Fibroblast of the aortic adventitia (primary cell): ENCODE measurements at places on chromosomes 3 and 15.

GRCh38 chr3:124815781-124816180, 71.4 kb downstream of the ITGB5 start:
- DNase-seq, result no peak

- DNase-seq, result peak; percentile 55
Observed at GRCh38 chr3:66441129-66441528, 59.7 kb downstream of the LRIG1 start.

- no peak for DNase-seq
Observed at GRCh38 chr3:172704001-172704400, 6.9 kb downstream of the NCEH1 start.

- DNase-seq, result no peak
Observed at GRCh38 chr15:67821784-67822440, 3.4 kb upstream of the SKOR1 start.

DNA sequence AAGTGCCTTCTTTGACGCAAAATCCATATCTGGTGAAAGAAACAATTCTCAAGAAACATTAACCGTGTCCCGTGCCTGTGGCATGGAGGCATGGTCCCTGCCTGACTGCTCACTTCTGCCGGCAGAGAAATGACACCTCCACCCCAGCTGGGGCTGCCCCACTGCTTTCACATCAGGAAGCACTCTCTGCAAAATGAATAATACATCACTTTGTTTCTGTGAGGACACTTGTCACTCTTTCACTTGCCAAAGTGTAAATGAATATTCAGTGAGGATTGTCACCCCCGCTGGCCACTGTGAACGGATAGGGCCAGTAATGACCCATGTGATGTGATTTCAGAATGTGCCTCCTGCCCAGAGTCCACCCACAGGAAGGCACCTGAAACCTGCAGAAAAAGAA, 31.1 kb upstream of the SLC24A5 start:
- no peak for DNase-seq

- no peak for DNase-seq
Observed at GRCh38 chr15:63870043-63870394, 36.3 kb upstream of the HERC1 start.

GRCh38 chr3:146638718-146639117, 33.6 kb upstream of the PLSCR5 start:
- DNase-seq, result peak; percentile 14

GRCh38 chr3:104521606-104522336, 844.9 kb upstream of the ALCAM start:
- no peak for DNase-seq

GRCh38 chr15:62788224-62788623, 254.3 kb upstream of the TPM1 start:
- DNase-seq, result no peak

DNA sequence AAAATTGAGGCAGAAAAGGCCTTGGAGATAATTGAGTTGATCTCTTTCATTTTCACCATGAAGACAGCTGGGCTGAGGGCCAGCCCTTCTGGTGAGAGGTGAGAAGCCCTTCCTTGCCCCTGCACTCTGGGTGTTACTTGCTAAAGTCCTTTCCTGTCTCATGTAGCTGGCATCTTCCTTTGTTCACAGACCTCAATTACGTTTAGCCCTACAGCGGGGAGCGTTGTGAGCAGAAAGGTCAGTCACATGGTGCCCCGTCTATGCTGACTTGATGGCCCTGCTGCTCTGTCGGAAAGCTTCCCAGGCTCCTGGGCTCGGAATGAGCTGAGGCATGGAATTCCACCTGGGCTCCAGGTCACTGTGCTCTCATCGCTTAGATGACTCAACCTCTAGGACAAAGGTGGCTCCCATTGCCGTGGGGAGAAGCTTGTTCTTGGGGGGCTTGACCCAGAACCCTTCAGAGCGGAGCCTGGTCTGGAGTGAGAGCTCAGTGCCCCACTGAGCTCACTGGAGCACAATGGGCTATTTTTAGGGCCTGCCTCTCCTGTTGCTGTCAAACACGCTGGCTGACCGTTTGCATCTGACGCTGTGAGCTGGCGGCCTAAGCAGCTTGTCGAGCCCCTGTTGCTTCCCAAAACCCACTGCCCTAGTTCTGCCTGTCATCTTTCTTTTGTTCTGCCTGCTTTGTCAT, 47.0 kb downstream of the RPLP1 start:
- DNase-seq, result no peak

DNA sequence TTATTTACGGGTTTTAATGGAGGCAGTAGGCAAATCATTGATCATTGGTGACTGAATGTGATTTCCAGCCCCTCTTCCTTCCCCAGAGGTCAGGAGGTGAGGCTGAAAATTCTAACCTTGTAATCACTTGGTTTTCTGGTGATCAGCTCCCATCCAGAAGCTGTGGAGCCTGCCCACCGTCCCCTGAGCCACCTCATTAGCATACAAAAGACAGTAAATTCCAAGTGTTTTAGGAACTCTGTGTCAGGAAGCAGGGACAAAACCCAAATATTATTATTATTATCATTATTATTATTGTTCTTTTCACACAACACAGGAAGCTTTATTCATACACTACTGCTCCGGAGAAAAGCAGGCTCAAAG, 18.2 kb downstream of the FOXB1 start:
- no peak for DNase-seq

DNA sequence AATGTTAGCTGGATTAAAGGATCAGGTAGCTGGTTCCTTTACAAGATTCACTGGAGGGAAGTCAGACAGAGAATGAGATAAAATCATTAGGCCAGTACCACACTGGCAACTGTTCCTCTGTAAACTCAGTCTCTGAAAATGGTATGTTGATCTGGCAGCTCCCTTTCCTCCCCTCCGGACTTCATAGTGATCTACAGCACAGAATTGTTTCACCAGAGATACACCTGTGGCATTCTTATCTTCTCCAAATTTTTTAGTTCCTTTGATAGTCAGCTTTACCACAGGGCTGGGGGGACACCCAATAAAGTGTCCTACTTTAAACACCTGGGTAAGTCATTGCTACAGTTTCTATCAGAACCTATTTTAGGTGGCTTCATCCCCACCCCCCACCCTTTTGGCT, 304.3 kb upstream of the KCNH8 start:
- DNase-seq, result no peak

DNA sequence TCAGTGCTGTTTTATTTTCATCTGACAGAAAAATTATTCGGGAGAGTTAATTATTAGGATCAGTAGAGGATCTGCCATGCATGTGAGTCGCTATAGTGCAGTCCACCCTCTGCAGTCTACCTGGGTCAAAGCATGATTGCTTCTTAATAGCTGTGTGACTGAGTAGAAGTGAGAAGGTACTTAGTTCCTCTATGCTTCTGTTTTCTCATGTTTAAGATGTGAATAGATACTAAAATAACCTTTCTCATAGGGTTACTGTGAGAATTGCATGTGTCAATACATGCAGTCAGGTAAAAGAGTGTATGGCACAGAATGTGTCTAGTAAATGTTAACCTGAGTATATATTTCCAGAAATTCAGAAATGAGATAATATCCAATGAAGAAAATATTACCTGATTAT, 435.7 kb downstream of the NAALADL2 start:
- no peak for DNase-seq

DNA sequence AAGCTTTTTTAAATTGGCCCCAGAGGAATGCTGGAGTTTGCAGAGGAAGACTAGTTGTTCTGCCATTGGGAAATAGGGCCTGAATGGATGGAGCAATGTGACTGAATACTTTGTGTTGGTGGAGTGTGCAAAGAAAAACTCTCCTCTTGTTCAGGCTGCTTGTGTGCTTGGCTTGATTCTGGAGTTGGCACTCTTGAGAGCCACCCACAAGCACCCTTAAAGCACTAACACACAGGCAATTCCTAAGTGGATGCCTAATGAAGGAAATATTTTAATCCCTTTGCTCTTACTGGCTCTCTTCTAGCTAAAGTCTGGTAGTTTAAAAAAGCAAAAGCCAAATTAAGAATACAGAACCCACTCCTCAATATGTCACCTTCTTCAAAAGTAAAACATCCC, 304.4 kb upstream of the C2CD4B start:
- peak; percentile 77 for DNase-seq

GRCh38 chr3:46097691-46098241, 70.5 kb upstream of the XCR1 start:
- peak; percentile 82 for DNase-seq

- DNase-seq, result no peak
Observed at GRCh38 chr3:13561967-13562366, 13.0 kb downstream of the FBLN2 start.

DNA sequence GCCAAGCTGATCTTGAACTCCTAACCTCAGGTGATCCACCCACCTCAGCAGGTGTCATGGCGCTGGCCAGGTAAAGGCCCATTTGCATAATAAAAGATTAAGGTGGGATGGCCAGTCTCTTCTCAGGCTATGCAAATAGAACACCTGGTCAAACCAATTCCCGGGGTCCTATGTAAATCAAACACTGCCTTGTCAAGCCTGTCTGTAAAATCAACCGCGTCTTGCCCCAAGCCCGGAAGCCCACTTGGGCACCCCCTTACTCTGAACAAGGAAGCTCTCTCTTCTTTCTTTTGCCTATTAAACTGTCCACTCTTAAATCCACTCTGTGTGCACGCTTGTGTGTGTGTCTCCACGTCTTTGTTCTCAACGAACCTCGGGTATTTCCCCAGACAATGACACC, 13.0 kb upstream of the POC1A start:
- DNase-seq, result no peak

DNA sequence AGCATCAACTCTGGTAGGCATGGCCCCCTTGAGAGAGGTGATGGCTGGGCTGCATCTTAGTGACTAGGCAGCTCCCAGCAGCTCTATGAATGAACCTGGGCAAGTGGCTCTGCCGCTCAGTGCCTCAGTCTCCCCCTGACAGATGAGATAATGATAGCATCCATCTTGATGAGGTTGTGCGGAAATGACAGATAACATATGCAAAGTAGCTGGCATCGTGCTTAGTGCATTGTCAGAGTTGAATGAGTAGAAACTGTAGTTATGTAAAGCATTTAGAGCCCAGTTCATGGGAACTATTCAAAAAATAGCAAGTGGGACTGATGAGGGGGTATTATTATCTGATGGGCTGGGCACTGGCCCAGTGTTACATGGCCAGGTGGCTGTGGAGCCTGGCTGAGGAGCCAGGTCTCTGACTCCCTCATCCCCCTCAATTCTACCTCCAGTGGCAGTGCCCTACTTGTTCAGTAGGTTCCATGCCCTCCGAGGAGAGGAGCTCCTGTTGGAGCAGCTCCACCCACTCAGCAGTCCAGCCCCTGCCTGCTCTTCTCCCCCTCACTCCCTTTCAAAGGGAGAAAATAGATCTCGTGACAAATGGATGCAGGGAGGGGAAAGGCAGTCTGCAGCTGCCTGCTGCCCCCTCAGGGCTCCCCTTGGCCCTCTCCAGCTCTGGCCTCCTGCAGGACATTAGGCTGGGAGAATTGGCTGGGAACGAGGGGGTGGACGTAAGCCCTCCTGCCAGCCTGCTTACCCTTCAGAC, 6.6 kb downstream of the PRKCD start:
- DNase-seq, result peak; percentile 4

- DNase-seq, result no peak
Observed at GRCh38 chr15:29126208-29126536, 143.4 kb downstream of the NSMCE3 start.

- DNase-seq, result peak; percentile 28
Observed at GRCh38 chr15:90000186-90001001, 730 bp upstream of the ZNF710 start.

DNA sequence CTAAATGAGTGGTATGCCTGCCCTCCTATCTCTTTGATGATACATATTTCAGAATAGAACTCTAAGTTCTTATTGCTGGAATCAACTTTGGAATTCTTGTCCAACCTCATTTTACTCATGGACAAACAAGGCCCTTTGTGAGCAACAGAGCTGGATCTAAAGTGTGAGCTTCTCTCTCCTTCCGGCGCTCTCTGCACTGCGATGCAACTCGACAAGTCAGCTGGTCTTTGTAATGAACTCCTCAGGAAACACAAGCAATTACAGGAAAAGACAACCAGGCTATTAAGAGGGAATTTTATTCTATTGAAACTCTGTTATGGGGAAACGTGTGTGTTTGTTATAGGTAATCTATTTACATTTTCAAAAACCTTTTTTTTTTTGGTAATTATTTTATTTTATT, 20.3 kb upstream of the NRROS start:
- DNase-seq, result no peak

DNA sequence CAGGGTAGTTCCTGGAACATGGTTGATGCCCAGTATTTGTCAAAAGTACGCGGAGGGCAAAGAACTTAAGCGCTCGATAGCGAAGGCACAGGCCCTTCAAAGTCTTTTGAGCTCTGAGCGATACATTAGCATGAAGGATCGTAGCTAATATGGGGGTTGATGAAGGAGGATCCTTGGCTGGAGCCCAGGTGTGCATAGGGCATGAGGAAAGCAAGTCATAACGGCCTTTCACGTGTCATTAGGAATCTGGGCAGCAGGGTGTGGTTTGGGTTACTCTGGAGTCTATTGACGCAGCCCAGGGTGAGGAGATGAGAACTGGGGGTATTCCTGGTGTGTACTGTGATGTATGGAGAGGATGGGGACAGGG, 31.7 kb downstream of the SPINK8 start:
- DNase-seq, result peak; percentile 40

- DNase-seq, result peak; percentile 13
Observed at GRCh38 chr15:43239732-43240491, 19.1 kb upstream of the EPB42 start.

DNA sequence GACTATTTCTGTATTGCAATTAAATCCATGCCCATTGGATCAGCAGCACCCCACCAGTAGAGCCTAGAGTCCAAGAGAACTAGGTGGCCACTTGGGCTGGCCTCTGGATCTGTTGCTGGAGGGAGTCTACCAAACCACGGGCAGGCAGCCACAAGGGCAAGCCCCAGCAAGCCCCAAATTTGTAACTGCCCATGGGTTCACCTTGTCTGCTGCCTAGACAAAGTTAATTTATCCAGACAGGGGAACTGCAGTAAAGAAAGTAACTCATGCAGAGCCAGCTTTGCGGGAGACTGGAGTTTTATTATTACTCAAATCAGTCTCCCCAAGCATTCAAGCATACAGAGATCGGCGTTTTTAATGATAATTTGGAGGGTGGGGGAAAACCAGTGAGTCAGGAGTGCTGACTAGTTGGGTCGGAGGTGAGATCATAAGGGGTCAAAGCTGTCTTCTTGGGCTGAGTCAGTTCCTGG, 74.0 kb upstream of the TERB2 start:
- no peak for DNase-seq

GRCh38 chr3:57160076-57160764, 4.9 kb downstream of the IL17RD start:
- DNase-seq, result peak; percentile 78

DNA sequence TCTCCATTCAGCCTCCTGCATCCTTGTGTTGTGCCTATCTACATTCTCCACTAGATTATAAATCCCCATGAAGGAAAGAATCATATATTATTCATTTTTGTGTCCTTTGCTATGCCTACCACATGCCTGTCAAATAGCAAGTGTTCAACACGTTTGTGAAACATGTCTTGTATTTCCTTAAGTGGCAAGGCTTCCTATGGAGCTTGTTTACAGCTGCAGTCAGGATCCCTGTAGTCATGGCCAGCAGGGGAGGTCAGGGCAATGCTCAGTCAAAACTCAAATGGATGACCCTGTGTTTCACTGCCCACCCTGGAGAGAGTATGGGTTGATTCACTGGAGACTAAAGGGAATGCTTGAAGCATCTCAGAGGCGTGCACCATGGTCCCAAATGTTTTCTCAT, 191.7 kb upstream of the ATP11B start:
- no peak for DNase-seq

GRCh38 chr3:10004506-10004905, 17.9 kb upstream of the EMC3 start:
- no peak for DNase-seq

GRCh38 chr3:133191818-133192217, 153.6 kb downstream of the TMEM108 start:
- no peak for DNase-seq
